T-cell (primary cell): ENCODE measurements at places on chromosomes 16 and 17. TPM values are rescaled to one million over a fixed set of nuclear protein-coding genes. Genes with fewer than 3 reads are reported as not detected.

DNA sequence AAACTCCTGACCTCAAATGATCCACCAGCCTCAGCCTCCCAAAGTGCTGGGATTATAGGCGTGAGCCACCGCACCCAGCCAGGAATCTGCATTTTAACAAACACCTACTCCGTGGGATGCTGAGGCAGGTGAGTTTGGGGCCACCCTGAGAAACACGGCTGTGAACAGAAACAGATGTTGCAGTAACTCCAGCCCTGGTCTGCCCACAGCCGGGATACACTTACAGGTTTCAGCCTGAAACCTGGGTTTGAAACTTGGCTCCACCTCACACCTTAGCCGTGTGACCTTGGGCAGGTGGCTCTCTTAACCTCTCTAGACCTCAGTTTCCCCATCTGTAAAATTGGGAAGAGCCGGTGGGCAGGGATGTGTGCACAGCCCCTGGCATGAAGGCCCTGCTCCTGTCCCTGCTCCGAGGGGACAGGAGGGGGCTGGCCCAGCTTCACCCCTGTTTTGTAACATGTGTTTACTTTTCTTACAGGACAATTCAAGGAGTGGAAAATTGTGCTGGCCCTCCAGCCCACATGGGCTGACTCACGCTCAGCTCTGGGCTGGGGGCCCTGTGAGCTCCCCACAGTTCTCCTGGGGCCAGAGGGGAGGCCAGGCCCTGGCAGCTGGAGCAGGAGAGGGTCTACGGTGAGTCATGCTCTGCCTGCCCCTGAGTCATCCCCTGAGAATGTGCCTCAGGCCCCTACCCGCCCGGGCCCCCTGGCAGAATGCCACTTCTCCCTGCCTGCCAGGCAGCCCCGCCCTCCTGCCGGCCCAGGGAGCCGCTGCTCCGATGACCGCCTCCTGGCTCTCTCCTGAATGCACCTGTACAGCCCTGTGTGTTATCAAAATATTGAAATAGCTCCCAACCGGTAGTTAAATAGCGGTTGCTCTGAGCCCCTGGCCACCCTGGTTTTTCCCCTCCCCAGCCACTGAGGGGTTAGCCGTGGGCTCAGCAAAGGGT lies 7.7 kb upstream of the PPL start:
- no peak for DNase-seq
- no peaks in the 10 kb centered on the region for H3K27me3 ChIP-seq
- no peak overlapping the region for H3K27ac ChIP-seq

DNA sequence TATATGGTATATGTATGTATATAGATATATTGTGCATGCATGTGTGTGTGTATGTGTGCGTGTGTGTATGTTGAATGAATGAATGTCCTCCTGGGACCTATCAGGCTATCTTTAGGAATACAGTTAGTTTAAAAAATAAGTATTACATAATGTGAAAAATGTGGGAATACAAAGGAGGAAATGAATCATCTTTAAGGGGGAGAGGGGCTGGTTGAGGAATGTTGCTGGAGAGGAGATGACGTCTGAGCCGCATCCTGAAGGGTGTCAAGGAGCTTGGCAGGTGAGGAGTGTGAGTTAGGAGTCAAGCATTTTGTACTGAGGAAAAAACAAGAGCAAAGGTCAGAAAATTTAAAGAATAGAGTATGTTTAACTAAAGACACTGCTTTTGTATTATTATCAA lies 62.4 kb upstream of the NLK start:
- H3K36me3 ChIP-seq = no peaks in the 10 kb centered on the region
- H3K4me3 ChIP-seq = no peak overlapping the region
- H3K27me3 ChIP-seq = peaks cover 22% of the 10 kb centered on the region
- no peak overlapping the region for H3K27ac ChIP-seq

- peak; percentile 53 for DNase-seq
- no peak overlapping the region for H3K4me3 ChIP-seq
- H3K27ac ChIP-seq = no peak overlapping the region
- H3K4me1 ChIP-seq = peaks cover 6% of the 10 kb centered on the region
Observed at GRCh38 chr17:79393358-79394052, 217.3 kb downstream of the RBFOX3 start.

- no peaks in the 10 kb centered on the region for H3K27me3 ChIP-seq
- no peak for DNase-seq
- H3K4me1 ChIP-seq = no peaks in the 10 kb centered on the region
- no peak overlapping the region for H3K27ac ChIP-seq
- peaks cover 35% of the 10 kb centered on the region for H3K36me3 ChIP-seq
- H3K4me3 ChIP-seq = no peak overlapping the region
Observed at GRCh38 chr17:30450125-30451027, 26.8 kb upstream of the GOSR1 start.

GRCh38 chr16:50967827-50968612 lies 183.1 kb downstream of the SALL1 start:
- no peak overlapping the region for H3K4me3 ChIP-seq
- no peaks in the 10 kb centered on the region for H3K36me3 ChIP-seq
- DNase-seq = no peak
- no peaks in the 10 kb centered on the region for H3K4me1 ChIP-seq
- no peaks in the 10 kb centered on the region for H3K27me3 ChIP-seq
- no peak overlapping the region for H3K27ac ChIP-seq

- no peaks in the 10 kb centered on the region for H3K36me3 ChIP-seq
- no peaks in the 10 kb centered on the region for H3K27me3 ChIP-seq
- no peak for DNase-seq
- peaks cover 5% of the 10 kb centered on the region for H3K4me1 ChIP-seq
- H3K4me3 ChIP-seq = no peak overlapping the region
Observed at GRCh38 chr17:56821847-56822534, 11.7 kb downstream of the C17orf67 start.

GRCh38 chr17:38598536-38598935 lies 7.2 kb downstream of the SRCIN1 start:
- H3K4me1 ChIP-seq = peaks cover 2% of the 10 kb centered on the region
- H3K27me3 ChIP-seq = peaks cover 95% of the 10 kb centered on the region
- H3K27ac ChIP-seq = no peak overlapping the region
- H3K4me3 ChIP-seq = no peak overlapping the region
- H3K36me3 ChIP-seq = no peaks in the 10 kb centered on the region

GRCh38 chr17:75525806-75526554 lies 483 bp downstream of the LLGL2 start:
- H3K4me1 ChIP-seq = peaks cover 6% of the 10 kb centered on the region
- H3K27me3 ChIP-seq = peaks cover 5% of the 10 kb centered on the region
- peak overlapping the region; percentile 67 for H3K4me3 ChIP-seq
- no peak for DNase-seq
- H3K36me3 ChIP-seq = peaks cover 4% of the 10 kb centered on the region

DNA sequence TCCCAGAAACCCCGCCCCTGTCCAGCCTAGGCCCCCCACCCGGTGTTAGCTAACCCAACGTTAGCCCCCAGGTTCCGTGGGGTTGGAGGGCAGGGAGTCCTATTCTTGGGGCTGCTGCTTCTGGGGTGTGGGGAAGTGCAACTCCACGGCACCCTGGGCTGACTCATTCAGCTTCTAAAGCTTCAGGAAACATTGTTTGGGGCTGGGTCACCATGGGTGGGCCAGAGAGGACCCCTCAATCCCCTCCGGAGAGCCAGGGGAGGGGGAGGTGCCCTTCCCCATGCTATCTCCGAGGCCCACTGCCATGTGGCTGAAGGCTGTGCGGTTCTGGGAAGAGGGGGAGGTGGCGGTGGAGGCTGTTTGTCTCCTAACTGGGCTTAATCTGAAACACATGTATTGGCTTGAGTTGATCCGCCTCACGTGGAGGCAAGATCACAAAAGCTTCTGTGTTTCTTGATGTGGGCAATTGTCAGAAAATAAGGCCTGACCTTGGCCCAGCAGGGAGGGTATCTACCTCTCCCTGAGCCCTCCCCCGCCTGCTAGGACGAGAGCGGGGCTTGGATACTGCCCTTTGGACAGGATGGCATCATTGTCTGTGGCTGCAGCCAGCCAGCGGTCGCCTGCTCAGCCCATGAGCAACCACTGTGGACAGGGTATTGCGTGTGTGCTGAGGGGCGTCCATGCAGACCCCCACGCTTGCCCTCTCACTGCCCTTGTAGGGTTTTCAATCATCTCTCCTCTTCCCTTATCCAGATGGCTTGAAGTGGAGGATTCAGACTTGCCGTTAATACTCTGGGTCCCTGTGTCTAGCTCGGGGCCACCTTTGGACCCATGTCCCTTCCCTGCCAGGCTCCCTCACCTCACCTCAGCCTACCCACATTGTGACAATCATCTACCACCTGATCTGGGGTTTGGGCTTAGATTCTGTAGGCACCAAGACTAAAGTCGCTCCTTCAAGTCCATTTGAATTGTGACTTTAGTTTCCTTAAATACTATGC lies 1.3 kb downstream of the SERPINF1 start:
- H3K36me3 ChIP-seq = no peaks in the 10 kb centered on the region
- H3K4me1 ChIP-seq = peaks cover 49% of the 10 kb centered on the region
- H3K4me3 ChIP-seq = no peak overlapping the region
- H3K27me3 ChIP-seq = no peaks in the 10 kb centered on the region
- H3K27ac ChIP-seq = peak overlapping the region; percentile 78

- no peaks in the 10 kb centered on the region for H3K27me3 ChIP-seq
- no peak for DNase-seq
- no peak overlapping the region for H3K27ac ChIP-seq
- no peaks in the 10 kb centered on the region for H3K4me1 ChIP-seq
Observed at GRCh38 chr16:63530208-63530607, 1494.0 kb upstream of the CDH8 start.

DNA sequence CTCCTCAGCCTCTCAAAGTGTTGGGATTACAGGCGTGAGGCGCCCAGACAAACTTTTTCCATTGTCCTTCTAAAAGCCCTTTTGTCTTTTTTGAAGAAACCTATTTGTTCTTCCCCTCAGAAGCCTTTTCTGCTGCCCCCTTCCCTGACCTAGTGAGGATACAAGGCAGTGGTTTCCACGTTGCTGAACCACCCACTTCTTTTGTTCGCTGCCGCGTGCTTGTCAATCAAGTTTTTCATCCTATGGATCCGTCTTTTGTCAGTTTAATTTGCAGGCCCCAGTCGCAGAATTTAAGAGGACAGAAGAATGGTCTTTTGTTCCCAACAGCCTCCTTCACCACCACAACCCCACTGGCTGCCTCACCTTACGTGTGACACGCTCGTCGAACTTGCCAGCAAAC lies 20.2 kb upstream of the GNG13 start:
- H3K4me1 ChIP-seq = peaks cover 8% of the 10 kb centered on the region
- DNase-seq = no peak
- no peak overlapping the region for H3K27ac ChIP-seq
- no peaks in the 10 kb centered on the region for H3K27me3 ChIP-seq
- no peaks in the 10 kb centered on the region for H3K36me3 ChIP-seq
- H3K4me3 ChIP-seq = no peak overlapping the region

DNA sequence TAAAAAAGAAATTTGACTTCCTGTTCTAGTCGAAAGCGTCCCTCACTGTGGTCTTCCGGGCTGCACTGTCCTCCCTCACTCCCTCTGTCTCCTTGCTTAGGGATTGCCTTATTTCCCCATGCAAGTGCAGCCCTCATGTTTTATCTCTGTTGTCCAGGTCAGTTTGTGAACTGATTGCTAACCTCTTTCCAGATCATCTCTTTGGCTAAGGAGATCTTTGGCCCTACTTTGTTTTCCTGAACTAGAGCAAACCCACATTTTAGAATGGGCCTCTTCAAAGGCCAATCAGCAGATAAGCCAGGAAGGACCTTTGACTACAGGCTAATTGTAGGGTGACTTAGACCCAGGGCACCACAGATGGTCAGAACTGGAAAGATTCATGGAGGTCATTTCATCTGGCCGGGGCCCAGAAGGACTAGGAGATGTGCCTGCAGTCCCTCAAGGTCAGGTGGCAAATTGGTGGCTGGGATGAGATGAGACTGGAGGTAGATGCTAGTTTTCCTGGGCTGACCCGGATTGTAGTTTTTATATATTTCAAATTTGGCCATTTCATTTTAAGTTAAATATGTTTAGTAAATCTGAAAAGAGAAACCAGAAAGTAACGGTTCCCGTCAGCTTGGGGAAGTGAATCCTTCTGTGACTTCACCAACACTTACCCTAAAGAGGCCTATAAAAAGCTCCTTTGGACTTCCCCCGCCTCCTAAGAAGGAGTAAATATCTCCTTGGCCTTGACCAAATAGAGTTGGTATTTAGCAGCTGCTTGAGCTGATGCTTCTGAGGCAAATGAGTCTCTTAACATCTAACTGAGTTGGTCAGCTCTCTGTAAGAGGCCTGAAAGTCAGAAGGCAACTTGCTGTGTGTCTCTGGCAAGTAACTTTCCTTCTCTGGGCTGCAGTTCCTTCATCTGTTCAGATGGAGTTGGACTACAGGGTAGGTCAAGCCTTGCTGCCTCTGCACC lies 6.2 kb upstream of the SLC25A19 start:
- no peaks in the 10 kb centered on the region for H3K36me3 ChIP-seq
- DNase-seq = no peak
- no peaks in the 10 kb centered on the region for H3K27me3 ChIP-seq
- no peak overlapping the region for H3K4me3 ChIP-seq

DNA sequence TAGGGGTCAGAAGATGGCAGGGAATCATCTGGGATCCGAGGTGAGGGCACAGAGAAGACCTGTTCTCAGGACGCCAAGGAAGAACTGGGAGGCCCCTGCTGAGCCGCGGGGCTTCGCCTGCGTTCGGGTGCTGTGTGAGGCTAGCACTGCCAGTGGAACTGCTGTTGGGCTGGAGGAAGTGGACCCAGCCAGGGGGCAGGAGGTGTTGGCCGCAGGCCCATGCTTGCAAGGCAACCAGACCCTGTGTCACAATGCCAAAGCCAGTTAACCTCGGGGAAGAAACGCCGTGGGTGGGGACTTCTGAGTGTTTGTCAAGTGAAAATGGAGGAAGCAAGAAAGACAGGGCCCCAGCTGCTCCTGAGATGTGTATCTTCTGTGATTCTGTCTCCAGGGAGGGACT lies 185.5 kb downstream of the LGALS9B start:
- H3K4me3 ChIP-seq = no peak overlapping the region
- H3K27me3 ChIP-seq = no peaks in the 10 kb centered on the region
- no peak overlapping the region for H3K27ac ChIP-seq
- DNase-seq = peak; percentile 24
- H3K36me3 ChIP-seq = no peaks in the 10 kb centered on the region

DNA sequence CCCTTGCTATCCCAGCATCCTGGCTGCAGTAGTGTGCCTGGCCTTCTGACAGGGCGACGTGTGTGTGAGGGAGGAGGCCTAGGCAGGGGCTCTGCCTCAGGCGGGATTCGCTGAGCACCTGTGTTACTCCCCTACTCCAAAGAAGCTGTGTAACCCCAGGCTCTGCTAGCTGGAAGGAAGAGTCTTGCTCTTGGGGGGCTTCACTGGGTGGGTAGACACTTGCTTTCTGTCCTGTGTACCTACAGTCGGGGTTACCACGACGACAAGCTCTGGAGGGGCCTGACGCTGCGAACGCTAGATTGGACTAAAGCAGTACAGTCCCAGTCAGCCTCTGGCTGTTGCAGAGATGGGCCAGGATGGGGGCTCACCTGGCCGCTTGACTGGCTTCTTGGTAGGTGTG lies 9.5 kb downstream of the EXOC7 start:
- H3K4me3 ChIP-seq = no peak overlapping the region
- DNase-seq = no peak
- H3K27me3 ChIP-seq = no peaks in the 10 kb centered on the region
- H3K4me1 ChIP-seq = no peaks in the 10 kb centered on the region

The TMEM98 gene
- total RNA-seq = not detected

The MARVELD3 gene
- total RNA-seq = 0.22 TPM

The ZNF174 gene
- 6.4 TPM for total RNA-seq
